CD4-positive, alpha-beta T cell treated with Interleukin-17A for 1 hour (primary cell): ENCODE measurements at places on chromosomes 1 and 21.

GRCh38 chr21:32413015-32413504, 554 bp downstream of the EVA1C start:
- DNase-seq = no peak

DNA sequence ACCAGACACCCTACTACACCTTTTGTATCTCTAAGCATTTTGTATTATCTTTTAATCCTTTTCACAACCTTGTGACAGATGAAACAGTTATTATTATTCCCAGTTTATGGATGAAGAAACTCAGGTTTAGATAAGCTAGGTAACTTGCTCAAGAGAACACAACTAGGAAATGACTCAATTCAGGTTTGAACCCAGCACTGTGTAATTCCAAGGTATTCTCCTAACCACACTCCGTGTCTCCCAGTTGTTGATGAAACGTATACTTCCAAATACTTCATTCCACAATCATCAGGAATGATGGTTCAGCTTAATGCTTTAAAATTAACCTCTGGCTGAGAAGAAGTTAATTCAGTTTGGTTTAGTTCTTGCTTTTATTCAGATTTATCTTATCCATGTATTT, 51.7 kb upstream of the MRPS6 start:
- no peak for DNase-seq

- DNase-seq = no peak
Measured at GRCh38 chr1:53339736-53340635, 12.1 kb upstream of the LRP8 start.

GRCh38 chr1:186076006-186076405, 299.0 kb downstream of the TPR start:
- no peak for DNase-seq
